ENCODE measurements at places on chromosomes 5 and 9. TPM values are rescaled to one million over a fixed set of nuclear protein-coding genes. Genes with fewer than 3 reads are reported as not detected.

The MAMDC2 gene
- 1.2 TPM for total RNA-seq

GRCh38 chr5:124956471-124957029 lies 210.1 kb upstream of the ZNF608 start:
- H3K4me3 ChIP-seq, result no peak overlapping the region
- H3K36me3 ChIP-seq, result no peaks in the 10 kb centered on the region
- no peaks in the 10 kb centered on the region for H3K4me1 ChIP-seq
- no peak for DNase-seq
- H3K27ac ChIP-seq, result no peak overlapping the region
- no peaks in the 10 kb centered on the region for H3K27me3 ChIP-seq

The SLC46A2 gene
- not detected for total RNA-seq

The UBE2R2 gene
- total RNA-seq, result 47.0 TPM

The NKD2 gene
- total RNA-seq, result 20.4 TPM

The PLPP7 gene
- total RNA-seq, result 0.37 TPM

DNA sequence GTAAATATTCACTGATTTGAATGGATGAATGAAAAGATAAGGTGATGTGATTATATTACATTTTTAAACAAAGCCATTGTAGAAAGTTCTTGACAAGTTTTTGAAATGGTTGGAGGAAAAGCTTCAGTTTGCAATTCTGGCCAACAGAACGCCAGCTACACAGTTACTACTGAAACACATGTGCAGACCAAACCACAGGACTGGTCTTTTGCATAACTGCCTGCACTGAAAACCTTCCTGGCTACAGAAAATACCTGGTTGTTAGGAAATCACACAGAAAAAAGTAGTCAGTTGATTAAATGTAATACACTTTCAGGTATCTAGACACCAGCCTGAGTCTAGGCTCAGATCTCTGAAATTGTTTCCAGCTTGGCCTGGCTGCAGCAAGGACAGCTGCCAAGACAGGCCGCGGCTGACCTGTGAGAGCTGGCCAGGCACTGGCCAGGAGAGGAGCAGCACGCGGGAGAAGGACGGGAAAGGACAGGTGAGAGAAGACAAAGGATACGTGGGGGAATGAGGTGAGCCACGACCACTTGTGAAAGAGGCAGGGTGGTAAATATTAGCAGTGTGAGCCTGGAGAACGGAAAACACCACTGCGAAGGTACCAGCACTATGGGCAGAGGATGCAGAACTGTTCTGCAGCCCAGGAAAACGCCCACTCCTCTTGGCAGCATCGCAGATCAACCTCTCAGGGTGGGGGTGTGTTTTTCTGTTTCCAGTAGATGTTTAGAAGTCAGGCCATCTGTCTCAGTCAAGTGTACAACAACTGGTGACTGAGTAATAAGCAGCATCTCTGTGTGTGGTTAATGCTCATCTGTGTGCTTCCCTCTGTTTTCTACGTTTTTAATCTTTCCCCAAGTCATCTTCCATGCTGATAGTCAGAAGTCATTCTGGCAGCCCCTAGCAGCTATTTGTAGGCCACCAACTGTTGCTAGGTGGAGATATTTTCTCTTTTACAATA lies 137.4 kb downstream of the SCAMP1 start:
- DNase-seq, result no peak
- H3K36me3 ChIP-seq, result no peaks in the 10 kb centered on the region
- no peak overlapping the region for H3K27ac ChIP-seq
- no peaks in the 10 kb centered on the region for H3K27me3 ChIP-seq
- H3K4me3 ChIP-seq, result no peak overlapping the region
- H3K4me1 ChIP-seq, result no peaks in the 10 kb centered on the region

GRCh38 chr5:77560677-77561263 lies 68.7 kb upstream of the WDR41 start:
- no peak overlapping the region for H3K27ac ChIP-seq
- no peak overlapping the region for H3K4me3 ChIP-seq
- no peaks in the 10 kb centered on the region for H3K36me3 ChIP-seq
- no peaks in the 10 kb centered on the region for H3K27me3 ChIP-seq

DNA sequence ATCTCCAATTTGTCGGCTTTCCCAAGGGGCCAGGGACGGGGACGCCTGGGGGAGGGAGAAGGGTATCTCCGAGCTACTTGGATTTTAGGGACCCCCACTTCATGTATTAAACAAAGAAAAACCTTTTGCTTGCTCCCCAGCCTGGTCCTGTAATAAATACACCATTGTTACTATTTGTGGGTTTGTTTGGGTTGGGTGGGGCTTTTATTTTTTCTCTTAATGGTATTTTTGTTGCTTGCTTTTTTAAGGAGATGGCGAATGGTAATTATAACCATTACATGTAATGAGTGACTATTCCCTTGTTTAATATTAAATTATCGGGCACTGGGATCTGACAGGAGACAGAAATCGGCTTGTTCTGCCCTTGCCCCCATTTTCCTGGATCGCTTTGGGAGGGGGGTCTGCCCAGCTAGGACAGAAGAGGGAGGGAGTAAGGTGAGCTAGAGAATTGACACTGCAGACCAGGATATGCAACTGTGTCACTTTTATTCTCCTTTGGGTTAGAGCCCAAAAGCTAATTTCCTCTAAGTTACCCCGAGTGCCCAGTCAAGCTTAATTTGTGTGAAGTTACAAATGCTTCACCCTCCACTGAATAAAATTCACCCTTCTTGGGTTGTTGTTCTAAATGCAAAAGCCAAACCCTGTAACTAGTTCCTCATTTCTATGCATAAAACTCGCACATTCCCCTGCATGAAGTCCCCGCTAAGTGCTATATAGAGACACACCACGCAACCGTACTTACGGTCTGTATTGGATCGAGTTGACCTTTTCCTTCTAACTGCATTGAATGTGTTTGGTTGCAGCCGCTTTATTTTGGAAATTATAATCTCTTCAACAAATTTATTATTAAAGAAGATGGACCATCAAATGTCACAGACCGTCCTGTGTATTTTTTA lies 1.6 kb upstream of the ZNF608 start:
- H3K4me3 ChIP-seq, result peak overlapping the region; percentile 65
- peak overlapping the region; percentile 50 for H3K27ac ChIP-seq
- no peaks in the 10 kb centered on the region for H3K36me3 ChIP-seq
- H3K27me3 ChIP-seq, result no peaks in the 10 kb centered on the region
- peaks cover 39% of the 10 kb centered on the region for H3K4me1 ChIP-seq

The DNM1 gene
- total RNA-seq, result 12.0 TPM

- H3K27ac ChIP-seq, result no peak overlapping the region
- DNase-seq, result no peak
- H3K36me3 ChIP-seq, result no peaks in the 10 kb centered on the region
- peaks cover 18% of the 10 kb centered on the region for H3K4me1 ChIP-seq
- peaks cover 13% of the 10 kb centered on the region for H3K27me3 ChIP-seq
- no peak overlapping the region for H3K4me3 ChIP-seq
Measured at GRCh38 chr9:132982458-132982857, 4.0 kb downstream of the GFI1B start.

GRCh38 chr9:136614967-136615623 lies 47.6 kb upstream of the EGFL7 start:
- no peaks in the 10 kb centered on the region for H3K27me3 ChIP-seq
- H3K4me1 ChIP-seq, result peaks cover 10% of the 10 kb centered on the region
- no peaks in the 10 kb centered on the region for H3K36me3 ChIP-seq
- H3K27ac ChIP-seq, result no peak overlapping the region

The TXNDC15 gene
- 17.8 TPM for total RNA-seq

The HMCN2 gene
- total RNA-seq, result 0.22 TPM

DNA sequence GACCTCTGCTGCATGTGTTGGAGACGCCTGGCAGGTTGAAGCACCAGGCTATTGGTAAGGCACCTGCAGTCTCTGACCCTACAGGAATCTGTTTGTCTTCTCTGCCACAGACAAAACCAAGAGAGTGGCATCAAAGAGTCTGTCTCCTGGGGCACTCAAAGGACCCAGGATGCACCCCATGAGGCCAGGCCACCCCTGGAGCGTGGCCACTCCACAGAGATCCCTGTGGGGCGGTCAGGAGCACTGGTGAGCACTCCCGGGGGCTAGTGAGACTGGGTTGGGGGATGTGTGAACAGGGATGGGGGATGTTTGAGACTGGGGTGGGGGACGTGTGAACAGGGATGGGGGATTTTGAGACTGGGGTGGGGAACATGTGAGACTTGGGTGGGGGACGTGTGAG lies 240.3 kb downstream of the CACNA1B start:
- H3K36me3 ChIP-seq, result no peaks in the 10 kb centered on the region
- H3K4me3 ChIP-seq, result no peak overlapping the region
- no peak overlapping the region for H3K27ac ChIP-seq
- no peak for DNase-seq

The PCDHGA3 gene
- not detected for total RNA-seq

The FBLL1 gene
- total RNA-seq, result 0.15 TPM

DNA sequence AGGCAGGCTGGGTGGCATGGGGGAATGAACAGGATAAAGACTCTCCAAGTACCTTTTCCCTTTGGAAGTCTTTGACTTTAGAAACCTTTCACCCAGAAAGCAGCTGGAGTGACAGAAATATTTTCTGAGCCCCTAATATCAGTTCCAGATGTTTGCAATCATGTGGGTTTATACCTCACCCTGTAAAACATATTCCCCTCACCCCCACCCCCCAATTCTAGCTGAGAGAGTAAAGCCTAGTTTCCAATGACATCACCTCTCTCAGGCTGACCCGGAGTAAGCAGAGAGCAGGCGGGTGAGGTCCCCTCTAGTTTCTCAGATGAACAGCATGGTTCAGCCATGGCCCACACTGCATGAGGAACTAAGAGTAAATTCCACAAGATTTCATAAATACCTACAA lies 82.9 kb upstream of the TRIM32 start:
- no peak overlapping the region for H3K27ac ChIP-seq
- no peaks in the 10 kb centered on the region for H3K4me1 ChIP-seq
- DNase-seq, result no peak
- no peaks in the 10 kb centered on the region for H3K36me3 ChIP-seq

GRCh38 chr5:122661496-122662180 lies 113.2 kb upstream of the SNX2 start:
- no peak overlapping the region for H3K4me3 ChIP-seq
- H3K36me3 ChIP-seq, result no peaks in the 10 kb centered on the region
- no peak overlapping the region for H3K27ac ChIP-seq
- DNase-seq, result no peak
- no peaks in the 10 kb centered on the region for H3K4me1 ChIP-seq

DNA sequence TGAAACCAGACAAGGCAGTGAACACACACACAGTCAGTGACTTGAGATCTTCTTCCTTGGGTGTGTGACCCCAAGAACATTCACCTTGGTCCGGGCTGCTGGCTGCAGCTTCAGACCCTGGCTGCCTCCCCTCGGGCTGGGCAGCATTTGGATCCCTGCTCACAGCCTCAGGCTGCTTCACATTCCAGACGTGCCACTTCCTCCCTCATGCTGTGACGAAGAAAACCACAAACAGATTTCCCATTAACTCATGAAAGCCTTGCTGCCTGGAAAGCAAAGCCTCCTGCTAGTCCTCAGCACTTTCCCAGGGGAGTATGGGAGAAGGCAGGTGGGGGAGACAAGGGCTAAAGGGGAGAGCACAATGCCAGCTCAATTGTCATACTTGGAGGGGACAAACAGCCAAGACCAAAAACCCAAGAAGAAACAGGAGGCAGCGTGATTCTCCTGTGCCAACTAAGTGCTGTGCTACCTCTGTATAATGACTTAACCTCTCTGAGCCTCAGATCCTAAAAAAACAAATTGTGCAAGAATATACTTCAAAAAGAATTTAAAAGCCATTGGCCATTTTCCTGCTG lies 594.6 kb upstream of the BRINP1 start:
- DNase-seq, result peak; percentile 33
- H3K4me1 ChIP-seq, result peaks cover 16% of the 10 kb centered on the region
- H3K27me3 ChIP-seq, result no peaks in the 10 kb centered on the region
- no peak overlapping the region for H3K27ac ChIP-seq
- peak overlapping the region; percentile 10 for H3K4me3 ChIP-seq

GRCh38 chr9:125561509-125562148 lies 145.4 kb downstream of the MAPKAP1 start:
- peaks cover 4% of the 10 kb centered on the region for H3K4me1 ChIP-seq
- H3K36me3 ChIP-seq, result no peaks in the 10 kb centered on the region
- H3K27ac ChIP-seq, result no peak overlapping the region
- no peaks in the 10 kb centered on the region for H3K27me3 ChIP-seq

The PCDHGC5 gene
- total RNA-seq, result not detected

DNA sequence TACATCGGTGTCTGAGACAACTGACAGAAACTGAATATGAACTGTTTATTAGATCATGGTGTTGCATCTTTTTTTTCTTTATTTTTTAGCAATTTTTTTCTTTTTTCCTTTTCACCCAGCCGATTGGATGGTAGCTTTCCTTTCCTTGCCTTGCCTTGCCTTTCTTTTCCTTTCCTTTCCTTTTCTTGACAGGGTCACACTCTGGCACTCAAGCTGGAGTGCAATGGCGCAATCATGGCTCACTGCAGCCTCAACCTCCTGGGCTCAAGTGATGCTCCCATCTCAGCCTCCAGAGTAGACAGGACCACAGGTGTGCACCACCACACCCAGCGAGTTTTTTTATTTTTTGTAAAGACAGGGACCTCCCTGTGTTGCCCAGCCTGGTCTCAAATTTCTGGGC lies 2.8 kb downstream of the PDE6A start:
- H3K4me1 ChIP-seq, result peaks cover 20% of the 10 kb centered on the region
- no peaks in the 10 kb centered on the region for H3K27me3 ChIP-seq
- no peak for DNase-seq
- H3K27ac ChIP-seq, result no peak overlapping the region
- H3K36me3 ChIP-seq, result no peaks in the 10 kb centered on the region
- no peak overlapping the region for H3K4me3 ChIP-seq

DNA sequence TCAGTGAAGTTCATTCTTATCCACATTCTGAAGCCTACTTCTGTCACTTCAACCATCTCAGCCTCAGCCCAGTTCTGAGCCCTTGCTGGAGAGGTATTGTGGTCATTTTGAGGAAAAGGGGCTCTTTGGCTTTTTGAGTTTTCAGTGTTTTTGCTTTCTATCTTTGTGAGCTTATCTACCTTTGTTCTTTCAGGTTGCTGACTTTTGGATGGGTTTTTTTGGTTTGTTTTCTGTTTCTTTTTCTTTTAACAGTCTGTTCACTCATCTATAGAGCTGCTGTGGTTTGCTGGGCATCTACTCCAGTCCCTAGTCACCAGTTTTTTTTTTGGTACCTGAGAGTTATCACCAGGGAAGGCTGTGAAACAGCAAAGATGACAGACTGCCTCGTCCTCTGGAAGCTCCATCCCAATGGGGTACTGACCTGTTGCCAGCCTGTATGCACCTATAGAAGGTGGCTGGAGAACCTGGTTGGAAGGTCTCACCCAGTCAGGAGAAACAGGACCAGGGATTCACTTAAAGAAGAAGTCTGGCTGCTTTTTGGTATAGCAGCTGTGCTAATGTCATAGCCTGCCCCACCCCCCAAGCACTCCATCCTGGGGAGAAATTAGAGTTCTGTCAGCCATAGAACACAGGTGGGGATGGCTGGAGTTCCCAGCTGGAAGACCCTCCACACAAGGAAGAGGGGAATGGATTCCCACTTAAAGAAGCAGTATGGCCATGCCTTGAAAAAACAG lies 138.6 kb upstream of the TSLP start:
- no peak for DNase-seq
- H3K27me3 ChIP-seq, result no peaks in the 10 kb centered on the region
- no peaks in the 10 kb centered on the region for H3K36me3 ChIP-seq
- H3K4me1 ChIP-seq, result no peaks in the 10 kb centered on the region

DNA sequence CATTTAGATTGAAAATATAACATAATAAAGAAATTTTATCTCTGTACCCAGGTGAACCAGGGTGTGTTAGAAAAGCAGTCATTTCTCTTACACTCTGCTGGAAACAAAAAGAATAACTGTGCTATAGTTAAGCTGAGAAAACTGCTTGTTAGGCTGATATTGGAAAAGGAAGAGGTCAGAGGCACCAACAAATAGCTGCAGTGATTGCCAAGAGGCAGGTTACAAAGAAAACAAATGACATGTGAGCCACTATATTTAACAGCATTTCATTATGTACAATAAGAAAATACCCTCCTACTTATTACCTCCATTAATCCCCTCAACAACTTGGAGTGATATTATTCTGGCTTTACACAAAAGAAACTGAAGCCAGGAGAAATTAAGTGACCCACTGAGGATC lies 607.9 kb upstream of the TLE4 start:
- no peak overlapping the region for H3K4me3 ChIP-seq
- no peak overlapping the region for H3K27ac ChIP-seq
- no peak for DNase-seq

The CNTLN gene
- 5.1 TPM for total RNA-seq

Data from HCT116 (cell line).